Stimulated activated CD4-positive, alpha-beta T cell treated with anti-CD3 and anti-CD28 coated beads, Interleukin-1b, Interleukin-23, amount 100 ng/mL, for 24 hours (primary cell): ENCODE measurements at places on chromosomes 11 and 22.

- no peak for DNase-seq
Measured at GRCh38 chr22:50114221-50115021, 24.6 kb downstream of the MOV10L1 start.

DNA sequence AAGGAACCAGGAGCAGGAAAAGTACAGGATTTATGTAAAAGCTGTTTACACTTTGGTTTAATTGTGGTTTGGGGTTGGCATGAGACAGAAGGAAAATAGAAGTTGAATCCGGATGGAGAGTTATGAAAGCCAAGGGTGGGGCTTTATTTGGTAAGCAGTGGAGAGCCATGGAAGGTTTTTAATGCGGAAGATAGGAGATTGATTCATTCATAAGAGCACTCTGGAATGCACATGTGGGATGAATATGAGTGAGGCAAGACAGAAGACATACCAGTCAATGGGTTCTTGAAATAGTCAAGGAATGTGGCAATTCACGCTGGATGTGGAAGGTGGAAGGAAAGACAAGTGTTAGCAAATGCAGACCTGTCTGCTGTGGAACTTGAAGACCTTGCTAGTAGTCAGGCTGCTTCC, 9.3 kb upstream of the GLB1L3 start:
- no peak for DNase-seq

DNA sequence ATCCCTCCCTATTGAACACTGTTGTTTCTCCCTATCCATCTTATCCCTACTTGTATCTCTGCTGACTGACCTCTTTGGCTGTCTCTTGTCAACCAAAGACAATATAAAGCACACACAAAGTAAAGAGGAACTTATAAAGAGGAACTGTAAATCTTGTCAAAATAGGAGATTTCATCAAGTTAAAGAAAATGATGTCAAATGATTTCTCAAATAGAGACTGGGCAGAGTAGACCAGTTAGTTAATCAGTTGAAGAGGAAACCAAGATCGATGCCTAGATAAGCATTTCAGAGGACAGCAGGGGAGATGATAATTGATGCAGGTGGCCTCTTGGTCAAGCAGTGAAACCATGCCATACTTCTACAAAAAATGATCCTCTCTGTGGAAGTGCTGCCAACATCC, 22.7 kb downstream of the KCNQ1OT1 start:
- DNase-seq = no peak

- DNase-seq = no peak
Measured at GRCh38 chr11:117186431-117186761, 7.9 kb downstream of the SIDT2 start.

DNA sequence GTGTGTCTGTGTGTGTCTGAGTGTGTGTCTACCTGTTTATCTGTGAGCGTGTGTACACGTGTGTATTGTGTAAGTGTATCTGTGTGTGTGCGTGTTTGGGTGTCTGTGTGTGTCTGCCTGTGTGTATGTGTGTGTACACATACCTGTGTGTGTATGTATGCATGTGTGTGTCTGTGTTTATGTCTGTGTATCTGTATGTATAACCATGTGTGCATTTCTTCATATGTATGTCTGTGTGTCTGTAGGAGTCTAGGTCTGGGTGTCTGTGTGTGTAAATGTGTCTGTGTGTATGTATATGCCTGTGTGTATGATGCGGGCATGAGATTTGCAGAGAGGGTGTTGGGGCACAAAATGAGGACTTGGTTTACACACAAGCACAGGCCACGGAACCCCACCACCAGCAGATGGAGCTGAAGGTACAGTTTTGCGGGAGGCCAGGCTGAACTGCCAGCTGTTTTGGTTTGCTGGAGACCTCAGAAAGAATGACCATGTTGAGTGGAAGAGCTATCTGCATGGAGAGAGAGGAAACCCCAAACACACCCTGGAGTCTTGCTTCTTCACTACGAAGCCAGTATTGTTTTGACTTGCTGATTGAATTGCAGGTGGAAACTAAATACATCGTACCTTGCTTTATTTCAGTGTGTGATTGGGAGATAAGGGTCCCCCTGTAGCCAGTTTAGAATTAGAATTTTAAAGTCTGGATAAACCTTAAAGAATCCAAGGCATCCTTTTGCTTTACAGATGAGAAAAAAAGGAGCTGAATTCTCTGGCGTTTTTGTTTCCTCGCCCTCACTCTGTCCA, 497.2 kb downstream of the NTM start:
- no peak for DNase-seq

DNA sequence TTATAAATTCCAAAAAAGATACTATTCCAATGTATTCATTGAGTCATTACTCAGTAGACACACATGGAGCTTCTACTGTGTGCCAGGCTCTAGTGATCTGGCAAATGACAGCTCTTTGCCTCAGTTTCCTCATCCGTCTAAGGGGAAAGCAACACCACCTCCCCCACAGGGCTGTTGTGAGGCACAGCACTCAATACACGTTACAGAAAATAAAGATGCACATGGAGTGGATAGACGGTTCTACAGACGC, 6.5 kb upstream of the MALAT1 start:
- no peak for DNase-seq

- no peak for DNase-seq
Measured at GRCh38 chr11:122776546-122776945, 61.8 kb upstream of the CRTAM start.
